ENCODE measurements at places on chromosomes 12 and 14.

GRCh38 chr12:121190523-121191031, 19.4 kb upstream of the P2RX4 start:
- no peak for DNase-seq

DNA sequence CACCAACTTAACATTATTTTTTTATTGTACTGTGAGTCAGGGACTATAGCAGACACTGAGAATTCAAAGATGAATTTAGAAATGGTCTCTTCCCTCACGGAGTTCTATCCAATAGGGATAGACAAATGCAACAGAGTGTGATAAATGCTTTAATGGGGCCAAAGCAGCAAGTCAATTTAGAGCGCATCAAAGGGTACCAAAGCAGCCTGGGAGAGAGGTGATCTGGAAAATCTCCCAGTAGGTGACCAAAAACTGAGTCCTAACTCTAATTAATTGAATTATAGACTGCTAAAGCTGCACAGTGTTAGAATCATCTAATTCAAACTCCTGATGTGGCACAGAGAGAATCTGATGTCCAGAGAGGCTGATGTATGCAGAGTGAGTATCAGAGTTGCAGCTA, 2.6 kb downstream of the LIN7A start:
- DNase-seq: no peak

- DNase-seq: no peak
These were observed 1.1 kb downstream of the AJUBA start for GRCh38 chr14:22981090-22981875.

DNA sequence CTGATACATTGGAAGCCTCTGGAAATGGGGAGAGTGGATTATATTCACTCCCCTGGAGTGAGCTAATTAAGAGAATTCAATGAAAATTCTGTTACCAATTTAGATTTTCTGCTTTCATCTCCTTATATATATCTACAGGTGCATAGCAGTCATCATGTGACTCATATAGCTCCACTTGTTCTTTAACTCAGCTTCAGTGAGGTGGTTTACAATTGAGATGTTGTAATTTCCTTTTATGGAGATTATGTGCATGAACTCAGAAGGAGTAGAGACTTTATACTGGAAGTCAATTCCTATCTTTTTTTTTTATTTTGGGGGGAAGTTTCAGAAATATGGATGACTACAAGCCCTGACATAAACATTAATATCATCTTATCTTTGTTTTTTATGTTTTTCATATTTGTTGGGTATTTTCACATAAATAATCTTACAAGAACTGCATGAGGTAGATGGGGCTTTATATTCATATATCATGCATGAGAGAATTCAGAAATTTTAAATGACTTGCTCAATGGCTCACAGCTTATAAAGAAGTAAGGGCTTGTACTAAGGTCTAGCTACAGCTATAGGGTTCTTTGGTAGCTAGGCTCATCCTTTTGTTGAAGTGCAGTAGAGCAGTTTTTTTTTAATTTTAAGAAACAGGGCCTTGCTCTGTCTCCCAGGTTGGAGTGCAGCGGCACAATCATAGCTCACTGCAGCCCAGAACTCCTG, 92.3 kb upstream of the SCAF11 start:
- DNase-seq: no peak

GRCh38 chr14:30443368-30444007, 115.5 kb upstream of the G2E3 start:
- no peak for DNase-seq

All from stimulated activated CD8-positive, alpha-beta memory T cell treated with anti-CD3 and anti-CD28 coated beads, Interleukin-15, amount 100 ng/mL, for 4 hours (primary cell).